ENCODE measurements at places on chromosomes 16 and 17.
A peak's percentile ranks its signal among the peaks of the same experiment; 100 is the strongest.

GRCh38 chr17:8966926-8967325 is 1.4 kb upstream of the PIK3R5 start:
- no peak for DNase-seq

DNA sequence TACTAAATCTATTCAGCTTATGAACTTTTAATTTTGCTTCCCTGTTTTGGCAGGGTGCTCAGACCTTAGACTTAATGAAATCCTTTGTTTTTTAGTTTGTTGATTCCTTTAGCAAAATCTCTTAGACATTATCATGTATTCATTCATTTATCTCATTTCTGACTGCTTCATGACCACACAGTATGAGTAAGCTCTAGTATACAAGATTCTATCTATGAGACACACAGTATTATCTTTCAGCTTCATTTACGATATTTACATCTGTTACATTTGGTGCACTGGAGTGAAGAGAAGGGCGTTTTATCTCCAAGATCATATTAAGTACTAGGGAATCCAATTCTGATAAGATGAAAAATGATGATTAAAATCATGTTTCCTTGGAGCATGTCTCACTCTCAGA is 448.1 kb upstream of the CA10 start:
- no peak for DNase-seq

DNA sequence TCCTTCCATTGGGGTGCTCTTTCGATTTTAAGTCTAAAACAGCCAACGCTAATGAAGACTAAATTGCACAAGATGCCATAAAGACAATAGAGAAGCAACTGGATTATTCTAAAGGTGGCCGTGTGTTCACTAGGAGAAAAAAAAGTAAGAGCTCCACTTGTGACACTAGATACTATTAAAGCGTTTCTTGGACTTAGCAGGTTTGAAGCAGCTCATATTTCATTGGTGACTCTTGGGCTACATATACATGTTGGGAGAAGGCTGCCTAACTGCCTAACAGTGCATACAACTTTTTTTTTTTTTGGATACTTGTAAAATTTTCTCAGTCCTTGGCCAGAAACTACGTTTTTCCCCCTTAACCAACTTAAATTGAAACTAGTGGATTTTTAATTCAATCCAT is 111.8 kb upstream of the NOG start:
- no peak for DNase-seq

- DNase-seq, result no peak
These were observed 63.5 kb upstream of the MED9 start for GRCh38 chr17:17413215-17413792.

DNA sequence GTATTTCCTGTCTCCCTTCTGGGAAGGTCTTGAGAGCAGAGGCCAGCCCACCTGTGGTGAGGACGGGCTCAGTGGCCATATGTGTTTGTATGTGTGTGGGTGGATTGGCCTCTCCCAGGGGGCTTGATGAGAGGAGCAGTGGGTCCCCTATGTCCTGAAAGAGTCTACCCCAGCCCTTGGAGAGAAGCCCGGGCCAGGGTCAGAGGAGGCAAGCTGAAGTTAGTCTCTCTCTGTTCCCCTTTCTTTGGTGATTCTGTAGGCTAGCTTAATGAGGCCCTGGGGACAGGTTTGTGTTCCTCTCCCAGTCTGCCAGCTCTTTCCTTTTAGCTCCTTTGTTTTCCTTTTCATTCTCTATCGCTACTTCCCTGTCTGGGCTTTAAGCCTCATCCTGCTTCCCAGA is 23.8 kb upstream of the NFATC3 start:
- no peak for DNase-seq

- no peak for DNase-seq
These were observed 406.2 kb upstream of the PSMD7 start for GRCh38 chr16:73890186-73891128.

DNA sequence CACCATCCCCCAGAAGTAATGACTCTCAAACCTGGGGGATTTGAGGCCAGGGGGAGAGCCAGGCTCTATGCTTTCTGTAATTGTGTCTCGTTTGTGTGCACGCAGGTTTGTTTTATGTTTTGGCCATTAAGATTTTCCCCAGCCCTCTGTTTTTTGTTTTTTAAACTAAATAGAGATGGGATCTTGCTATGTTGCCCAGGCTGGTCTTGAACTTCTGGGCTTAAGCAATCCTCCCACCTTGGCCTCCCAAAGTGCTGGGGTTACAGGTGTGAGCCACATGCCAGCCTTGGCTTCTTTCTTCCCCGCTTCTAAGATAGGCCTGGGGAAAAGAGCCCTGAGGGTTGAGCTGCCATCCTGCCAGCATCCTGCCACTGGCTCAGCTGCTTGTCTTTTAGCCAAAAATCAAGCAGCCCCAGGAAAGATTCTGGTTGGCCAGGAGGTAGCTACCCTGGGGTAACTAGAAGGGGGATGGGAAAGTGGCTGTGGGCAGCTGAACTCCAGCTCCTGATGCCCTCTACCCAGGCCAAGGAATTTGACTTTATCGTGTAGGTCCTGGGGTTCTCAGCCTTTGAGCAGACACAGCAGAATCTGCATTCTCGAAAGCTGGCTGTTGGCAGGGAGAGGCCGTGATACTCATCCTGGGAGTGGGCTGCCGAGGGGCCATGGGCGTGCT is 18.4 kb downstream of the KDM8 start:
- no peak for DNase-seq

GRCh38 chr17:47219621-47220475 is 10.7 kb downstream of the MYL4 start:
- no peak for DNase-seq

DNA sequence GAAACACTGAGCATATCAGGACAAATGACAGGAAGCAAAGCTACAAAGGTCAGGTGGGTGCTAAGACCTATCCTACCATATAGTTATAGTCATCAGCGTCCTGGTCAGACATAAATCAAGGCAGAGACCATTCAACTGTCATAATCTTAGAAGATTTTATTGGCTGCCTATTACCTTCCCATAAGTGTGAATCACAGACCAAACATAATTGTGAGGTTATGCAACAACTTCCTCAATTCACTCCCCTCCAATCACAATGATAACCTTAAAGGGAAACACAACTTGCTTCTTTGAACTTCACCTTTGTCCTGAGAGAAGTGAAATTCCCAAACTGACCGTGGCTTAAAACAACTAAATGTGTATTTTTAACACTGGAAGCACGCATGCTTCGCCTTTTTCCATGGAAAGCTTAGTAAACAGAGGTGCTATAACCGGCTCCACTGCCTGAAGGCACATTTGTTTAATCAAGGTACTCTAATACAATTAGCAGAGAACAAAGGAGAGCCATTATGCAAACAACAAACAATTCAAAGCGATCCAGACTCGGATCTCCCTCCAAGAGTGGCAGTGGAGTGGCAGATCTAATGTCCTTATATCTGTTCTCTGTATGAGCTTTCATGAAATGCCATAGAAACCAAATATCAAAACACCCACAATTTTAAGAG is 84.9 kb downstream of the TMEM114 start:
- DNase-seq, result no peak

DNA sequence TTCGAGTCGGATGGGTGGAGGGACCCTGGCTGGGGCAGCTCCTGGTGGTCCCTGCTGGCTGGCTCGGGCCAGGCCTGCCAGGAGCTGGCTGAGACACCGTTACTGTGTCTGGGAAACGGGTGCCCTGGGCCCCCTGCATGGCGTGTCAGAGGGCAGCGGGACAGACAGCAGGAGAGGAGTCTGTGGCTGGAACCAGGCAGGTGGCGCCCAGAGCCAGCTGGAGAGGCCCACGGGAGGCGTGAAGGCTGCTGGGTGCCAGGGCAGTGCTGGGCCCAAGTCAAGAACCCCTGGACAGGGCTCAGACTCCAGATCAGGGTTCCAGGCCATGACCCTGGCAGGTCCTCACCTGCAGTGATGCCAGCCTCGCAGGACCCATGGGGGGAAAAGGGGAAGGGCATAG is 16.6 kb downstream of the SOX8 start:
- DNase-seq, result no peak

DNA sequence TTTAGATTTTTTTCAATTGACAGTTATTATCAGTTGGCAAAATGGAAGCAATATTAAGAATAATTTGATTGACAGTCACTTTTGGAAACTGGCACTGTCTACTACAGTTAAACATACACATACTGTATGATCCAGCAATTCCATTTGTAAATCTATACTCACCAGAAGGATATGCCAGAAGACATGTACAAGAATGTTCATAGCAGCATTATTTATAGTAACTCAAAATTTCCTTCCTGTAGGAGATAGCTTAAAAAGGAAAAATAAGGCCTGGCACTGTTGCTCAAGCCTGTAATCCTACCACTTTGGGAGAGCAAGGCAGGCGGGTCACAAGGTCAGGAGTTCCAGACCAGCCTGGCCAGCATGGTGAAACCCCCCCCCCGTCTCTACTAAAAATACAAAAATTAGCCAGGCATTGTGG is 89.3 kb downstream of the VMP1 start:
- DNase-seq, result no peak

DNA sequence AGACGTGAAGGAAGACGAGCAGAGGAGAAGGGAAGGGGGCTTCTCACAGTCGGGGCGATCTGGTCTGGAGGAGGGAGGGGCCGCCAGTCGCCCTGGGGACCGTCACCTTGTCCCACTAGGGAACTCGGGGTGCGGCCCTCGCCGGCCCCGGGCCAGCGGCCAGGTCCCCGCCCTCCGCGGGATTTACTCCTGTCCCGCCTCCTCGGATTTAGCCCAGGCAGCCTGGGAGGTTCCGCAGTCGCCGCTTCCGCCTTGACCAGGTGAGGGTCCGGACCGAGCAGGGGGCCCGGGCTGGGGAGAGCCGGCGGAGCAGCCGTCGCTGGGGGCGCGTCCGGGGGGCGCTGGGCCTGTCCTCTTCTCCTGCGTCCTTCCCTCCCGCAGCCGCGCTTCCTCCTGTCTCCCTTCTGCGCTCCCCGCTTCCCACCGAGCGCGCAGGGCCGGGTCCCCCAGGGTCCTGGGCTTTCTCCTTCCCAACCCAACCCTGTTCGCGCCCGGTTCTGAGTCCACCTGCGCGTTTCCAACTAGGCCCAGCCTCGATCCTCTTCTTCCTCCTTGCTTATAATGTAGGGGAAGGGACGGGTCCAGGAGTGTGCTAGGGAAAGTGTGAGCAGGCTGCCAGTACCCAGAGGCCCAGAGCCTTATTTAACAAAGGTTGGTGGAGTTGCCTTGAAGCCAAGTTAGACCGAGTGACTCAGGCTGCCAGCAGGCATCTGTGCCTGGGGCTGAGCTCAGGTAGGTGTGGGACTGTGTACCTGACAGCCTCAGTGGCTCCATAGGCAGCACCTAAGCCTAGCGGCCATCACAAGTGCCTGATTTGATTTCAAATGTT is at the start of gene TNK1:
TNK1 (plus strand) TSS at position 235 of the 829 bp plus-strand sequence. CDS start 1,838 bp downstream, outside the sequence.
- no peak for DNase-seq

GRCh38 chr17:7084088-7084487 is 4.0 kb upstream of the CLEC10A start:
- no peak for DNase-seq

DNA sequence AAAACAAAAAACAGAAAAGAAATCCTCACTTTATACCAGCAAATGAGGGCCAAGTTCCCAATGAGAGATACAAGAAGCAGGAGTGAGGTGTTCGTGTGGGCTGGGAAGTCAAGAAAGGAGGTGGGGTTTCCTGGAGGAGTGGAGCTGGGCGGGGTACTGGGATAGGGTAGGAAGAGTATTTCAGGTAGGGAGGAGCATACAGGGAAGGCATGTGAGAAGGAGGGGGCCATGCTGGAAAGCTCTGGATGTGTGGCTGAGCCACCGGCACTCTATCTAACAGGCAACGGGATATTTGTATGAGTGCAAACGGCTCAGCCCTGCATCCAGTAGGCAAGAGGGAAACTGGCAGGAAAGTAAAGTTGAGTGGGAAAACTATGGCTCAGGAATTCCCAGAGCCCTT is 4.2 kb downstream of the OR3A2 start:
- DNase-seq, result no peak

- DNase-seq, result no peak
These were observed 248.0 kb upstream of the GSE1 start for GRCh38 chr16:85365120-85365519.

GRCh38 chr16:23863511-23864422 is 28.0 kb downstream of the PRKCB start:
- no peak for DNase-seq

DNA sequence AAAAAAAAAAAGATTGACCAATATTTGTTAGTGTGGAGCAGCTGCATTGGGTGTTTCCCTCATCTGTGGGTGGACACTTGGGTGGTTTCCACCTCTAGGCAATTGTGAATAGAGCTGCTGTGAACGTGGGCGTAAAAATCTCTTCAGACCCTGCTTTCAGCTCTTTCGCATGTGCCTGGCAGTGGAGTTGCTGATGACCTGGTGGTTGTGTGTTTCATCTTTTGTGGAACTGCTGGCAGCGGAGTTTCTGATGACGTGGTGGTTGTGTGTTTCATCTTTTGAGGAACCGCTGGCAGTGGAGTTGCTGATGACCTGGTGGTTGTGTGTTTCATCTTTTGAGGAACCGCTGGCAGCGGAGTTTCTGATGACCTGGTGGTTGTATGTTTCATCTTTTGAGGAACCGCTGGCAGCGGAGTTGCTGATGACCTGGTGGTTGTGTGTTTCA is 21.4 kb downstream of the ZC3H18 start:
- no peak for DNase-seq

DNA sequence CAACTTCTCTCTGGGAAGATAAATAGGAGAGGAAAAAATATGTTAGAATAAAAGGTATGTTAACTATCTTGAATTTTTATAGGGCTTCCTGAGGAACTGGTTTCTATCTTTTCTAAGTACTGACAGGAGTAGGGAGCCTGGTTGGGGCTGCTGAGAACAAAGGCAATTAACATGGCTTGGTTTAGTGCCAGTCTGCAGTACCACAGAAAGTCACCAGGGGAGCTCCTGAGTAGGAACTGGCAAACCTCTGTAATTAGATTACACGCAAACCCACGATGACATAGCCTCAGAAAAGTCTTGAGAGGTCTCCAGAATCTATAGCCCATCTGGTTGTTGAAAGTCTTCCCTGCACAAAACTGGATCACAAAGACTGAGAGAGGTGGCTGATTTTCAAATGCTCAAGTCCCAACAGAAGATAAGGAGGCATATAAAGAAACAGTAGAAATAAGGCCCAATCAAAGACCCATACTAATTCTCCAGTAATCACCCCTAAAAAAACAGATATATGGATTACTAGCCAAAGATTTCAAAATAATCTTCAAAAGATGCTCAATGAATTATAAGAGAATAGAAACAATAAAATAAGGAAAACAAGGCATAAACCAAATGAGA is 11.7 kb upstream of the CNTNAP4 start:
- no peak for DNase-seq

- DNase-seq, result no peak
These were observed 15.2 kb upstream of the METRNL start for GRCh38 chr17:83064021-83064731.

DNA sequence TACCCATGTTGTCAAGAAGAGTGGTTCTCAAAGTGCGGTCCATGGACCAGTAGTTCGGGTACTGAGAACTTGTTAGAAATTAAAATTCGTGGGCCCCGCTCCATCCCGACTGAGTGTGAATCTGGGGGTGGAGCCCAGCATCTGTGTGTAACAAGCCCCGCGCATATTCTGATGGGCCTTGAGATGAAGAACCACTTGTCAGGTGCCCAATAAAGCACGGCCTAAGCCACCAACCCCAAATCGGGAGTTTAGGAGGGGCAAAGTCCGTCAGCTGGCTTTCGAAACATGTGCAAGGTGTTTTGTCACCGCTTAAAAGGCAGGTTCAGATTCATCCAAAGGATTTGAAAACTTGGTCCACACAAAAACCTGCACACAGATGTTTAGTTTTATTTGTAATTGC is 29.5 kb downstream of the PSMD12 start:
- no peak for DNase-seq

GRCh38 chr16:785563-786535 is 2.3 kb downstream of the RPUSD1 start:
- DNase-seq, result peak; percentile 12
